ENCODE measurements at places on chromosomes 3 and 15.

GRCh38 chr3:138332472-138333073 lies 2.9 kb upstream of the NME9 start:
- peak; percentile 63 for DNase-seq

GRCh38 chr3:157333551-157333991 lies 103.1 kb upstream of the PTX3 start:
- peak; percentile 60 for DNase-seq

GRCh38 chr3:183331498-183331897 lies 78.4 kb downstream of the B3GNT5 start:
- no peak for DNase-seq

DNA sequence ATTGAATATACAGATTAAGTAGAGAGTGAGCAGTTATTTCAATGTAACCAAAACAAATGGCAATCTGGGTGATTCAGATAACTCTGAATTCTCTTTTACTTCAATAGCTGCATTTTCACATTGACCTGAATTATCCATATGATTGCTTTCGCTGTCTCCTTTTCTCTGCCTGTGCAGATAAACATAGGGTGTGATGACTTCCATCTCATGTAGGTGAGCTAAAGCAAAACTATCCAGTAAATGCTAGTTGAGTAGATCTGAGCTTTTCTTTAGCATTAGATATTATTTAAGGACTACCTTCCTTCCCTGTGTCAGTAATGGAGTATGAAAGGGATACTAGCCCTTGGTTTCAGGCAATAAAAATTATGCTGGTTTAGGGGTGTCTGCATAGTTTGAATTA lies 288.6 kb downstream of the OXSM start:
- DNase-seq, result no peak

DNA sequence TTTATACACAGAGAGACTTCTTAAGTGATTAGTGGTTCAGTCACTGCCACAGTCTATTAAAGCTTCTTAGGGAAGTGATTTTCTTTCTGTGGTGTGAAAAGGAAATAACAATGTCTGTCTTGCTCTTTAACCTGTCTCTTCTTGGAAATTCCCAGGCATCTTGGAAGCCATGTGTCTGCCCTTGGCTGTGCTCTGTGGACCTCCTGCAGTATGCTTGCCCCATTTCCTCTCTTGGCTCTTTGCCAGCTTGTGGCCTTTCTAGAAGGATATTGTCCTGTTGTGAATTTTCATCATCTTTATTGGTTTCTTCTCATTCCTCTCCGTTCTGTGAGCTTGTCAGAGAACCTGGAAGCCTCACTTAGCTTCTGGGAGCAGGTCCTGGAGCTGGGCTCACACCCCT lies 338.4 kb upstream of the C2CD4B start:
- peak; percentile 21 for DNase-seq

- DNase-seq, result no peak
Observed at GRCh38 chr3:177056927-177057326, 140.4 kb downstream of the TBL1XR1 start.

DNA sequence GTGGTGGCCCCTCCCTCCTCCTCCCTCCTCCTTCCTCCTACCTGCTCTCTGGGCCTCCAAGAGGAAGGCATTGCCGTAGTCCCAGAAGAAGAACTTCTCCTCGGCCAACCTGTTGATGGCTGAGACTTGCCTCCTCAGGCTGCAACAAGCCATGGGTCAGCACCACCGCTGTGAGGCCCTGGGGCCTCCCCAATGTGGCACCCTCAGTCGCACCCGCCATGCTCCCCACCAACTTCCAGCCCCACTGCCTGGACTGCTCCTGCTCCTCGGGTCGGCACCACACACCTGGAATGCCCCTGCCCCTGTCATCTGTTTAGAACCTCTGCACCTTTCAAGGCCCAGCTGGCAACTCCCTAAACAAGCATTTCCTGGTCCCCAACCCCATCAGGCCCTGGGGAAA lies 17.6 kb downstream of the UROC1 start:
- no peak for DNase-seq

- DNase-seq, result no peak
Observed at GRCh38 chr15:35054380-35054779, 30.7 kb downstream of the NANOGP8 start.

- DNase-seq, result no peak
Observed at GRCh38 chr3:102525624-102526023, 90.8 kb downstream of the ZPLD1 start.

- DNase-seq, result no peak
Observed at GRCh38 chr3:20104167-20104661, 64.0 kb downstream of the KAT2B start.

DNA sequence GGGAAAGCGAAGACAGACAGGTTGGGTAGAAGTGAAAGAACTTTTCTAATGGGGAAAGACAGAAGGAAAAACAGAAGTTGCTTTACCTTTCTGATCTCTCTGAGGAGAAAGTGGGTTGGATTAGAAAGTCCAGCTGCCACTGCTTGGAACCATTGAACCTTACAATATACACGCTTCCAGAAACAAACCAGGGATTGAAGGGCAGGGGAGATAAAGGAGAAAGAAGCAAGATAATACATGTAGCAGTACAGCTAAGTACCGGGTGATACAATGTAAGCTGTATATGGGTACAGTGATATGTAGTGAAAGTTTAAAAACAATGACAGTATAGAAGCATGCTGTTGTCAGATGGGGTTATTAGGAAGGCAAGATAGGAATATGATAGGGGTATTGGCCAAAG lies 684.4 kb downstream of the AGBL1 start:
- DNase-seq, result no peak

- DNase-seq, result peak; percentile 49
Observed at GRCh38 chr3:128322030-128323022, 144.4 kb downstream of the DNAJB8 start.

DNA sequence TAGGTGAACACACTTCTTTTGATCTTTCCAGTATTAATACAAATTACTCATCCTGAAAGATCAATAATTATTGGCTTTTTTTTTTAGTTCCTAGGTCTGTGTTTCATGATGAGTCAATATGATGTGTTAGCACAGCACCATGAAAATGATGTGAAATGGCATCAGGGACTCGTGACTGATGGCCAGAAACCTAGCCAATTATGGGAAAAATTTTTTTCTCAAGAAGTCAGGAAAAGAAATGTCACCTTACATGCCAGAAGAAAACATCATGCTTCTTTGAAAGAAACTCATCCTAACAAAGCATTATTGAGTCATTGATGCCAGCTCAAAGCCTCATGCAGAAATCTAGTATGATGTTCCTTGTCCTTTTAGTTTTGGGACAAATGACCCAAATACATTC lies 468.3 kb upstream of the CBLB start:
- no peak for DNase-seq

- DNase-seq, result no peak
Observed at GRCh38 chr3:5248822-5249221, 61.3 kb downstream of the EDEM1 start.

DNA sequence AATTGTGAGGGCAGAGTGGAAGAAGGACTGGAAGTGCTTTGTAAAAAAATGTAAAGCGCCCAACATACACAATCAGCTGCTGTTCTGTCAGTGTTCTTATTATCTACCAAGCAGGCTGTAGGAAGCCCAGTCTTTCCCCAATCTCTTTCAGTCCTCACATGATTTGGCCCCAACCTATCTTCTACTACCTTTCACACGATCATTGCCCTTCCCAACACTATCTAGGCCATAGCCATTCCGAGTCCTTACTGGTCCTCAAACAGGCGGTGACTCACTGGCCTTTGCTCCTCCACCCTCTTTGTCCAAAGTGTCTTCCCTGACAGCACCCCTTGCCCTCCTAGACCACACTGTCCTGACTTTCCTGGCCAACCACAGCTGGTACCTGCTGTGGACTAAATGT lies 861 bp upstream of the RFT1 start:
- DNase-seq, result no peak

DNA sequence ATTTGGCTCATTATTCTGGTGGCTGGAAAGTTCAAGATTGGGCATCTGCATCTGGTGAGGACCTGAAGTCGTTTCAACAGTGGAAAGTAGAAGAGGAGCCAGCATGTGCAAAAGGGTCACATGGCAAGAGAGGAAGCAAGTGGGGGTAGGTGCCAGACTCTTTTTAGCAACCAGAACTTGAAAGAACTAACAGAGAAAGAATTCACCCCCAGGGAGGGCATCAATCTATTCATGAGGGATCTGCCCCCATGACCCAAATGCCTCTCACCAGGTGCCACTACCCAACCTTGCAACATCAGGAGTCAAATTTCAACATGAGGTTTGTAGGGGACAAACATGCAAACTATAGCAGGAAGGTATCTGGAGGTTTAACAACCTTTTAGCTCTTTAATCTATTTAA lies 10.3 kb upstream of the RYK start:
- no peak for DNase-seq
